ENCODE measurements at places on chromosomes 12 and 14.

- DNase-seq, result no peak
Measured at GRCh38 chr12:19867151-19867550, 427.9 kb downstream of the AEBP2 start.

DNA sequence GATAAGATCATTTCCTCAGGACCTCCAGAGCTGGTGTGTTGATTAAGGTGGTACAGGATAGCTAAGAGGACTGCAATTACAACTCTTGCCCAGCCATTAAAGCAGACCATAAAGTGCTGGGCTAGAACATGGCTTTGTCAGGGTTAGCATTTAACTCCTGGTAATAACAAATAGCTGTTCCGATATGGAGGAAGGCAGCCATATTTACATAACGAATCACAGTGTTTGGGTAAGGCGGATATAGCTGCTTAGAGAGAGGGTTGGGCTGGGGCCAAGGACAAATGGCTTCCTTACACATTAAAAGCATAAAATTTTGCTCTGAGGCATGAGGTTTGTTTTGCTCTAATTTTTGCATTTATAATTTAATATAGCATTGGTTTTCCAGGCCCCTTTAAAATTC lies 297.7 kb upstream of the DDHD1 start:
- no peak for DNase-seq

- no peak for DNase-seq
Measured at GRCh38 chr12:15829949-15830348, 40.8 kb upstream of the EPS8 start.

DNA sequence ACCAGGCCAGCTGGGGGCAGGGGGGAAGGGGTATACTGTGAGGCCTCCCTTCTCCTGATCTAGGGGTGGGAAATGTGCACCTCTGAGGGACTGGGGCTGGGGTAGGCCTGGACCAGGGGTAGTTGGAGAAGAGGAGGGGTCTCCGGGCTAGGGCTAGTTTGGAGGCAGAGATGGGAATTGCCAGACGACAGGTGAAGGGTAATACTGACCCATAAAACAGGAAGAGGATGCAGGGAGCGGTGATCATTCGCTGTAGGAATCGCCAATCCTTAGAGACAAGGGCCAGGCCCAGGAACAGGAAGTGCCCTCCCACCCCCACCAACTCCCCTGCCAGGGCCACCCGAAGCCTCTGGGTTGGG lies 4.4 kb downstream of the SLC22A17 start:
- DNase-seq, result no peak

DNA sequence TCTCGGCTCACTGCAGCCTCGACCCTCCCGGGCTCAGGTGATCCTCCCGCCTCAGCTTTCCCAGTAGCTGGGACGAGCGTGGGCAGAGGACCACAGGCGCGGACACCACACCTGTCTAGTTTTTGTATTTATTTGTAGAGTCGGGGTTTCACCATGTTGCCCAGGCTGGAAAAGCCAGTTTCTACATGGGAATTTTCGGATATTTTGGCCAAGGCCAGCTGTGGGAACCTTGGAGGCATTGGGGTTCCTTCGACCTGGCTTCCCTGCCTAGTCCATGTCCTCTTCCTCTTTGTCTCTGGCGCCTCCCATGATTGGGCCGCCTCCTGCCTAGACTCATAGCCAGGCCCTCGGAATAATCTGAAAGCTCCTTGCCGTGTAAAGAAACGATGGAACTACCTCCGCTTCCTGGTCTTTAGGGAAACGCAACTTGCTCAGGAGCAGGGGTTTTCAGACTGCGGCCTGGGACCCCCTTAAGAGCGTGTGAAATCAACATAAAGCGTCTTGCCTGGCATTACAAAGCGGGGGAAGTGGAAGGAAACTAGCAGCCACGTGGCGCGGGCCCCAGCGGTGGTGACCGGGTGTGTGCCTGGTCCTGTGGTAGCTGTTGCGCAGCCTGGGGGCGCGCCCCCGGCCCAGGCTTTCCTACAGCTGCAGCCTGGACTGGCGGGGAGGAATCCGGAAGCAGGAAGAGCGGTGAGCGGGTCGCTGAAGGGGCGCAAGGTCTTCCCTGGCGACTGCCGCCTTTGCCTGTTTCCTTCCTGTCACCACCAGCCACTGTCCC lies 1.4 kb upstream of the HSP90AA1 start:
- DNase-seq, result no peak

- DNase-seq, result no peak
Measured at GRCh38 chr14:28751467-28752058, 15.0 kb upstream of the FOXG1 start.

- DNase-seq, result no peak
Measured at GRCh38 chr12:122406701-122407164, 15.7 kb downstream of the CLIP1 start.

DNA sequence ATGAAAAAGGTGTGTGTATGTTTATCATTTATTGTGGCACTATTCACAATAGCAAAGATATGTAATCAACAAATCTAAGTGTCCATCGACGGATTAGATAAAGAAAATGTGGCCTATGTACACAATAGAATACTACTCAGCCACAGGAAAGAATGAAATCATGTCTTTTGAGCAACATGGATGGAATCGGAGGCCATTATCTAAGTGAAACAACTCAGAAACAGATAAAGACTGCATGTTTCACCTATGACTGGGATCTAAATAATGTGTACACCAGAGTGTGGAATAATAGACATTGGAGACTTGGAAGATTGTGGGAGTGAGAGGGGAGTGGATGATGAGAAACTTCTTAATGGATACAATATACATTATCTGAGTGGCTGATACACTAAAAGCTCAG lies 44.0 kb downstream of the CCER1 start:
- no peak for DNase-seq

DNA sequence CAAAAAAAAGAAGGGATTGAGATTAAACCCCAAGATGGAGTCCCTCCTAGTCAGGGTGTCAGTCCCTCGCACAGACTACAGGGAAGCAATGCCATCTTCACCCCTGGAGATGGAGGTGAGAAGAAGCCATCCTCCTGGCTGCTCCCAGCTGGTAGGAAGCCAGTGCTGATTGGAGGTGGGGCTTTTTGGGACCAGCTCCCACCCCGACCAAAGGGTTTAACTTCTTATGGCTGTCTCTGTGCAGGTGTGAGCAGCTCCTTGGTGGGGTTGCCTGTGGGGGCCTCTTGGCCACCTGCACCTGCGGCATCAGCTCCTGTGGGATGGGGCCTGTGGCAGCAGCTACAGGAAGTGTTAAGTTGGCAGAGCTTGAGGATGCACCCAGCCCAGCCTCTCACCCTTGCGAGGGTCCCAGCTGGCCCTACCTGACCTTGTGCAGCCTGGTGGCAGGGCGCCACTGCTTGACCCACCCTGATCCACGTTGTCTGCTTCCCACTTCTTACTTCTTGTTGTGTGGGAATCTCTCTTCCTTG lies 3.8 kb upstream of the KRT86 start:
- no peak for DNase-seq

DNA sequence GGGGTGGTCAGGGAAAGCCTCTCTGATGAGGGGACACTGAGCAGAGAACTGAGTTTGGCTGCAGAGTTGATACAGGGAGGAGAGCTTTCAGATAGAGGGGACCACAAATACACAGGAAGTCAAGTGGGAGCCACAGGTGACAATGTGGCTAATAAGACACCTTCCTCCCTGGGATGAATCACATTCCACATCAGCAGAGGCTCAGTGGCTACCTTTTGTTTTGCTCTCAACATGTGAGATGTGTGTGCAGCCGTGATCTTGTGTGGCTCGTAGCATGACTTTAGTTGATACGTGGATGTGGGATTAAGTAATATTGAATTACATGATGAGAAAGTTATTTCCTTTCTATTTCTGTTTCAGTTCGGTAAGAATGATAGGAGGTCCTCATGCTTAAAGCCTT lies 7.5 kb downstream of the CRADD start:
- DNase-seq, result no peak

Measured in cortex of kidney (tissue), 1 donor.